SK-N-SH (cell line): ENCODE measurements at places on chromosomes 4 and X. TPM values are rescaled to one million over a fixed set of nuclear protein-coding genes. Genes with fewer than 3 reads are reported as not detected.
A peak's percentile ranks its signal among the peaks of the same experiment; 100 is the strongest.

GRCh38 chr4:127959794-127960193, 5.2 kb downstream of the MFSD8 start:
- H3K4me1 ChIP-seq, result no peaks in the 10 kb centered on the region
- H3K4me3 ChIP-seq, result no peak overlapping the region
- H3K36me3 ChIP-seq, result peaks cover 37% of the 10 kb centered on the region
- H3K27ac ChIP-seq, result no peak overlapping the region

GRCh38 chr4:17347445-17347844, 164.4 kb downstream of the QDPR start:
- peak; percentile 46 for DNase-seq
- no peak overlapping the region for H3K27ac ChIP-seq
- no peaks in the 10 kb centered on the region for H3K4me1 ChIP-seq
- peak overlapping the region; percentile 31; the same call in 1 of the 2 replicates for H3K4me3 ChIP-seq
- no peaks in the 10 kb centered on the region for H3K36me3 ChIP-seq

The GRXCR1 gene
- not detected in 2 replicates for polyA plus RNA-seq

GRCh38 chr4:99024481-99025275, 29.2 kb downstream of the METAP1 start:
- no peak overlapping the region for H3K27ac ChIP-seq
- no peak overlapping the region for H3K4me3 ChIP-seq
- H3K4me1 ChIP-seq, result peaks cover 2% of the 10 kb centered on the region; the same call in 1 of the 2 replicates
- peaks cover 10% of the 10 kb centered on the region for H3K36me3 ChIP-seq

GRCh38 chrX:21132686-21133393, 241.4 kb upstream of the CNKSR2 start:
- H3K4me1 ChIP-seq, result no peaks in the 10 kb centered on the region
- no peak for DNase-seq
- no peaks in the 10 kb centered on the region for H3K27me3 ChIP-seq
- no peak overlapping the region for H3K27ac ChIP-seq
- no peak overlapping the region for H3K4me3 ChIP-seq
- no peaks in the 10 kb centered on the region for H3K36me3 ChIP-seq

DNA sequence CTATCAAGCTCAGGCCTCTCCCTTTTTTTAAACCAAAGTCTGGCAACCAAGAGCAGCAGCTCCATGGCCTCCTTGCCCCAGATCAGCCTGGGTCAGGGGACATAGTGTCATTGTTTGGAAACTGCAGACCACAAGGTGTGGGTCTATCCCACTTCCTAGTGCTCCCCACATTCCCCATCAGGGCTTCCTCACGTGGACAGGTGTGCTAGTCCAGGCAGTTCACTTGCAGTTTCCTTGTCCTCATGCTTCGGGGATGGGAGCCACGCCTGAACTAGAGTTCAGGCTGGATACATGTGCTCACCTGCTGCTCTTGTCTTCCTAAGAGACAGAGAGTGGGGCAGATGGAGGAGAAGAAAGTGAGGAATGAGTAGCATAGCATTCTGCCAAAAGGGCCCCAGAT, 21.5 kb downstream of the SLC34A2 start:
- peaks cover 7% of the 10 kb centered on the region; the same call in 1 of the 2 replicates for H3K27me3 ChIP-seq
- H3K4me3 ChIP-seq, result no peak overlapping the region
- no peaks in the 10 kb centered on the region for H3K4me1 ChIP-seq
- no peak for DNase-seq

The RHOXF2 gene
- not detected in 2 replicates for polyA plus RNA-seq

DNA sequence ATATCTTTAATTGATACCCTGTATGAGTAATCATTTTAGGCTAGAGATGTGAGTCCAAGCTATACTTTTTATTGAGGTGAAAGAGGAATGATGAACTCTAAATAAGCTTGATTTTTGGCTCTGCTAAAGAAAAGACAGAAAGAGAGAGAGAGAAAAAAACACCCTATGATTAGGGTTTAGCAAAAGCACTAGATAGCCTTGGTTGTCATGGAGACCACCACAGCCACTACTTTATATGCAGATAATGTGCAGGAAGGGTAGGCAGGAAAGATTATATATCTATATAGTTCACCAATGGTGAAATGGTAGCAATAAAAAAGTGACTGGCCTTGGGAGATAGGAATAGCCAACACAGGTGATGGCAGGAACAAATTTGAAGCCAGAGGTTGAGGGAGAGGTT, 69.9 kb upstream of the CAMK2D start:
- DNase-seq, result no peak
- H3K27me3 ChIP-seq, result no peaks in the 10 kb centered on the region
- no peak overlapping the region for H3K4me3 ChIP-seq
- H3K36me3 ChIP-seq, result no peaks in the 10 kb centered on the region
- no peak overlapping the region for H3K27ac ChIP-seq

The ATP1B4 gene
- not detected in 2 replicates for polyA plus RNA-seq

The MAGEE1 gene
- 0.57 and 1.8 TPM in 2 replicates for polyA plus RNA-seq

The TCP11X2 gene
- polyA plus RNA-seq, result not detected in 2 replicates

The PCDH18 gene
- polyA plus RNA-seq, result 25.0 and 37.5 TPM in 2 replicates
